Suprapubic skin (tissue), 4 donors: ENCODE measurements at places on chromosomes 4 and X. TPM values are rescaled to one million over a fixed set of nuclear protein-coding genes. Genes with fewer than 3 reads are reported as not detected.

Gene MAGEA12
- total RNA-seq: not detected

- no peak for DNase-seq
Observed at GRCh38 chrX:124033821-124034220, 72.3 kb downstream of the STAG2 start.

- no peak for DNase-seq
Observed at GRCh38 chr4:5204781-5205180, 153.5 kb downstream of the STK32B start.

DNA sequence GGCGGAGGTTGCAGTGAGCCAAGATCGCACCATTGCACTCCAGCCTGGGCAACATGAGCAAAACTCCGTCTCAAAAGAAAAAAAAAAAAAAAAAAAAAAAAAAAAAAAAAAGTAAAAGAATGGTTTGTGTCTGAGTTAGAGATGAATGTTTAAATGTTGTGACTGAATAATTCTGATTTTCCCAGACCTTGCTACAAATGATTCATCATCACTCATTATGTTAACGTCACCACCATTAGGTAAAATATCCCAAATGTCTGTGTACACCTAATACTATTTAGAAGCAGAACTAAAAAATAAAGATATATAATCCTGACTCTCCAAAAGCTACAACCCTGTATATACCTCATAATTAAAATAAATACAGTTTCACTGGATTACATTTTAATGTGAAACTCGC, 70.8 kb downstream of the HHIP start:
- DNase-seq: no peak

DNA sequence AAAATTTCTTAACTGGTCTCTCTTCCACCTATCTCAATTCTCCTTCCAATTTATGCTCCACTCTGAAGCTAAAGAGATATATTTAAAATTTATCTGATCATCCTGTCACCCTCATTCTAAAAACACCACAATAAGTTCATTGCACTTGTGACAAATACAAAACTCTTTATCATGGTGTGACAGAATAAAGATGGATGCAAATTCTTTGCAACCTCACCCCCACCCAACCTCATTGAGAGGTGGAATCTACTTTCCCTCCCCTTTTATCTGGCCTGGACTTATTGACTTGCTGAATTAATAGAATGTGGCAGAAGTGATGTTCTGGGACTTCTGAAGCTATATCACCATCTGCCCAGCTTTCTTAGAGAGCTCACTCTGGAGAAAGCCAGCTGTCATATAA, 46.5 kb downstream of the IDS start:
- DNase-seq: no peak

DNA sequence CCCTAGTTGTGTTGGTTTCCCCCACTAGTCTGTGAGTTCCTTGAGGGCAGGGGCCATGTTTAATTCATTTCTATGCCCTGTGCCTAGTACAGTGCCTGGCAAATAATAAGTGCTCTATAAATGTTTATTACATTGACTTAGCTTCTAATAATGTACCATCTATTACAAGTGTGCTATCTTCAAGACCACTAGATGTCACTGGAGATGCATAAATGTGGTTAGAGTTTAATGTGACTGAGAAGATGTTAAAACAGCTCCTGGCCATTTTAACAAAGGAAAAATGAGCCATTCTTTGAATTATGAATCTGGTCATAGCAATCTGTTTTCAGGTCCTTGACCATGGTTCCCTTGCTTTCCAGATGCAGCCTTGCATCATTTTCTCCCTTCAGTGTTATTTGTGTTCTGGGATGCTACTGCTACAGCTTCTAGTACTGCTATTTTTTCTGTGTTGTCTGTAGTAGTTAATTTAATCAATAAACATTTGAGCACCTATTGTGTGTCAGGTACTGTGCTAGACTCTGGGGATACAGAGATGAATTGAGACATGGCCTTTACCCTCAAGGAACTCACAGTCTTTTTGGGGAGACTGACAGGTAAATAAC, 43.2 kb downstream of the SLC9A6 start:
- no peak for DNase-seq

DNA sequence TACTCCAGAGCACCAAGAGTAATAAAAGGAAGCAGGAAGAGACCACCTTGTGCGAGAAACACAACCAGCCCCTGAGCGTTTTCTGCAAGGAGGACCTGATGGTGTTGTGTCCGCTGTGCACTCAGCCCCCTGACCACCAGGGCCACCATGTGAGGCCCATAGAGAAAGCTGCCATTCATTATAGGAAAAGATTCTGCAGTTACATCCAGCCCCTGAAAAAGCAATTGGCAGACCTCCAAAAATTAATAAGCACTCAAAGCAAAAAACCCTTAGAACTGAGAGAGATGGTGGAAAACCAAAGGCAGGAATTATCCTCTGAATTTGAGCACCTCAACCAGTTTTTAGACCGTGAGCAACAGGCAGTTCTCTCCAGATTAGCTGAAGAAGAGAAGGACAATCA, 5.7 kb downstream of the TRIM75 start:
- DNase-seq: no peak

DNA sequence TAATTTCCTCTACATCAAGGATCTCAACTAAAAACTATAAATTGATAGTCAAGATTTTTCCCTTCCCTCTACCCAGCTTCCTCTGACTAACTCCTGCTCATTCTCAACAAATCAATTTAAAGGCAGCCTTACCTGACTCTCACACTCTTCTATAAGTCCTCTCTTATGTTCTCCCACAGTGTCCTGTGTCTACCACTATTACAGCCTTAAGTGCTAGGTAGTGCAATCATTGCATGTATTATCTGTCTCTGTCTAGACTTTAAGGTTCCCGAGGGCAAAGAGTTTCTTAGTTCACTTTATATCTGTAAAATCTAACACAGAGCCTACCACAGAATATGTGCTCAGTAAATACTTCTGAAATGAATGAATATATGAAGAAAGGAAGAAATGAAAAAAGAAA, 123.7 kb downstream of the BTC start:
- no peak for DNase-seq

- DNase-seq: peak; percentile 48
Observed at GRCh38 chrX:22686138-22686541, 313.6 kb upstream of the DDX53 start.

Gene SLC9A7
- 3.1 TPM for total RNA-seq

GRCh38 chr4:105605493-105605892, 53.1 kb downstream of the ARHGEF38 start:
- DNase-seq: no peak

DNA sequence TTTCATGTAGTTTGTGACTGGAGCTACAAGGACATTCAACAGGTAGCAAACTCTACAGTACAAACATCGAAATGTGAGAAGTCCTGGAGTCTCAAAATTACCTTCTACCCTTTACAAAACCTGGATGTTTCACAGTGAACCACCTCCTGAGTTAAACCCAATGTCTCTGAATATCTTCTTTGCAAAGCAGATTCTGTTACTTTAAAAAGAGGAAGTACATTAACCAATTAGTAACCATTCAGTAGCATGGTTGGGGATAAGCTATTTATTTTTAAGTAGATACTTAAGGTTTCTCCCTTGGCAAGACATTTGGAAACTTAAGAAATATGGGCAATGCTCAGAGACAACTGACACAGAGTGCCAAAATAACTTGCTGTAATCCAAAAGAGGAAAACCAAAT, 371.9 kb upstream of the NWD2 start:
- DNase-seq: no peak

Gene VSIG1
- total RNA-seq: 0.34 TPM
